ENCODE measurements at places on chromosomes 13 and 19. TPM values are rescaled to one million over a fixed set of nuclear protein-coding genes. Genes with fewer than 3 reads are reported as not detected.

Gene ZNF780B
- total RNA-seq: 20.2 TPM

Gene CEACAM21
- total RNA-seq: not detected

Gene CD79A
- total RNA-seq: 0.07 TPM

Gene POLD1
- total RNA-seq: 27.7 TPM

Gene PLA2G4C
- 1.7 TPM for total RNA-seq

Gene GZMM
- not detected for total RNA-seq

Gene SPC24
- total RNA-seq: 0.34 TPM

Gene FLT3LG
- total RNA-seq: 1.00 TPM

Gene ZNF567
- 8.9 TPM for total RNA-seq

Gene TNFRSF19
- total RNA-seq: 0.50 TPM

All from nasal cavity respiratory epithelium epithelial cell of viscerocranial mucosa (primary cell).